ENCODE measurements at places on chromosomes 4 and X. TPM values are rescaled to one million over a fixed set of nuclear protein-coding genes. Genes with fewer than 3 reads are reported as not detected.
A peak's percentile ranks its signal among the peaks of the same experiment; 100 is the strongest.

MXRA5 gene
- 3.9 TPM for total RNA-seq

PCDH18 gene
- total RNA-seq: 44.9 TPM

PPP4R3C gene
- not detected for total RNA-seq

ATP1B4 gene
- not detected for total RNA-seq

IL2 gene
- total RNA-seq: not detected

AKAP4 gene
- not detected for total RNA-seq

OPN1MW3 gene
- total RNA-seq: not detected

GRCh38 chr4:180947425-180947824 is 1295.8 kb upstream of the TENM3 start:
- DNase-seq: no peak
- no peaks in the 10 kb centered on the region for H3K36me3 ChIP-seq
- H3K27me3 ChIP-seq: no peaks in the 10 kb centered on the region
- no peak overlapping the region for H3K4me3 ChIP-seq
- no peaks in the 10 kb centered on the region for H3K4me1 ChIP-seq

DNA sequence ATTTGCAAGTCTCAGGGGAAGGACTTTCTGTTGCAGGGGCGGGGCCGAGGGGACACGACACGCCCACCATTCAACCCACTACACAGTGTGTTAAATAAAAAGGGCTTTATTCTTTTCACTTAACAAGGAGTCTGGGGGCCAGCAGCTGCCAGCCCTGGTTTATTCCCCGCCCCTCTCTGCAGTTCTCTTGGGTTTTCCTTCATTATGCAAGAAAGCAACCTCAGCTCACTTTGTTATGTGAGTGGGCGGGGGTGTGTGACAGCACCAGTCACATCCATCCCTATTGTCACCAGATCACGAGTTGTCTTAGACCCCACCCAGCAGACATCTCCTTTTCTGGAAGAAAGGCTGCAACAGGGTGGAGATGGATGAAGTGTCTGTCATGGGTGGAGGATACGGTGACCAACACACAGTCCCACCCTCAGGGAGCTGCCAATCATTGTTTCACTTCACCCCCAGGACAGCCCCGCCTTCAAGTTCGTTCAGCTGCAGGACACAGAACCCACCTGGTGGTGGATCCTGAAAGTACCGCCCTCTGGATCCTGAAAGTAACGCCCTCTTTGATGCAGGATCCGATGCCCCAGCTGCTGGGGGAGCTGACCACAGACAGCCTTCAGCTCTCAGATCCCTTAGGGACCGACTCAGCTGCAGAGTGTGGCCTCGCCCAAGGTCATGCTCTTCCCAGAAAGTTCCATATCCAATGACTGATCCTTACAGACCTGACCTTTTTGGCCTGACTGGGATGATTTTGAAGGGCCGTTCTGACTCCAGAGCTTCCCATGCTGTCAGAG is 79.6 kb downstream of the SMIM20 start:
- no peak for DNase-seq
- no peak overlapping the region for H3K4me3 ChIP-seq
- H3K36me3 ChIP-seq: no peaks in the 10 kb centered on the region
- no peaks in the 10 kb centered on the region for H3K27me3 ChIP-seq
- H3K27ac ChIP-seq: peak overlapping the region; percentile 18
- peaks cover 7% of the 10 kb centered on the region for H3K4me1 ChIP-seq

GRCh38 chr4:108139089-108139488 is 29.6 kb downstream of the LEF1 start:
- no peaks in the 10 kb centered on the region for H3K27me3 ChIP-seq
- no peaks in the 10 kb centered on the region for H3K4me1 ChIP-seq
- no peaks in the 10 kb centered on the region for H3K36me3 ChIP-seq
- DNase-seq: no peak
- no peak overlapping the region for H3K4me3 ChIP-seq
- no peak overlapping the region for H3K27ac ChIP-seq

GRCh38 chr4:14115106-14115505 is 487.6 kb upstream of the BOD1L1 start:
- no peak overlapping the region for H3K27ac ChIP-seq
- DNase-seq: no peak
- no peak overlapping the region for H3K4me3 ChIP-seq
- no peaks in the 10 kb centered on the region for H3K4me1 ChIP-seq

DNA sequence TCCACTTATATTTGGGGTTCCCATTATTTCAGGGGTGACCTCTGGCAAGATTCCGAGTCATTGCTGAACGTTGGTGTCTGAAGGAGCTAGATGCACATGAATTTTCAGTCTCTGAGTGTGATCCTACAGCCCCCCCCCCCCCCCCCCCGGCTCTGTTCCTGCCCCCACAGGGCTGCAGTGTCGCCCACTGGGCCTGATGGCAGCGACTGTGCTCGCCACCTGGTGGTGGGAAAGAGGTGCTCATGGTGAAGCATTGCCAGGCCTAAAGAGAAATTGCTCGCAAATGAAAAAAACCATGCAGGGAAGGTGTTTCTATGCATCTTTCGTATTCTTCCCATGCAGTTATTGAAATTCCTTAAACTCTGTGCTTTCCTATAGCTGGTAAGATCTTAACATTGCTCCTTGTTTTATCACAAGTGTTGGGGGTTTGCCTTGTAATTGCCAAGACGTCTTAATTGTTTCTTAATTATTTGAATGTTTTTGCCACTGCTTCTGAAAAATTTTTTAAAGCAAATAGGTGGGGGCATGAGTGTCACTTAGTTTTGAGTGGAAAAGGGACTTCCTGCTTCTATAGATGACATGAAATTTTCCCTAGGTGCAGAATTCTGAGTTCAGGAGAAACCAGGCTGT is 63.2 kb downstream of the CLDN22 start:
- peak overlapping the region; percentile 4 for H3K27ac ChIP-seq
- no peaks in the 10 kb centered on the region for H3K27me3 ChIP-seq
- H3K4me3 ChIP-seq: no peak overlapping the region
- peaks cover 71% of the 10 kb centered on the region for H3K36me3 ChIP-seq
- DNase-seq: no peak

DNA sequence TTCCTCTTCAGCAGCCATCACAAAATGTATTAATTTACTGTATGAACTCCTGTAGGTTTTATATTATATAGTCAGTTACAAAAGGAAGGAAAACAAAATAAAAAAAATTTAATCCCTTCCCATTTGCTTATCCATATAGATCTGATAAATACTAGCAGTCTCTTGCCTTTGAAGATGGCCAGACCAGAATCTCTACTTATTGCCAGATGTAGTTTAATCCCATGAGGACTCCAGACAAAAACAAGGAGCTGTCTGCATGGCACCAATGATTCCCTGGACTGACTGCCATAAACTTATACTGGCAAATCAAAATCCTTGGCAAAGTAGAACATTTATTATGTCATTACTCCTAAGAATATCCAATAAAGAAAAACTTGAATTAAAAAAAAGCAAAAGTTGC is 223.3 kb upstream of the MAB21L2 start:
- no peaks in the 10 kb centered on the region for H3K36me3 ChIP-seq
- no peaks in the 10 kb centered on the region for H3K4me1 ChIP-seq
- H3K4me3 ChIP-seq: no peak overlapping the region
- no peak for DNase-seq
- no peak overlapping the region for H3K27ac ChIP-seq
- H3K27me3 ChIP-seq: no peaks in the 10 kb centered on the region

DNA sequence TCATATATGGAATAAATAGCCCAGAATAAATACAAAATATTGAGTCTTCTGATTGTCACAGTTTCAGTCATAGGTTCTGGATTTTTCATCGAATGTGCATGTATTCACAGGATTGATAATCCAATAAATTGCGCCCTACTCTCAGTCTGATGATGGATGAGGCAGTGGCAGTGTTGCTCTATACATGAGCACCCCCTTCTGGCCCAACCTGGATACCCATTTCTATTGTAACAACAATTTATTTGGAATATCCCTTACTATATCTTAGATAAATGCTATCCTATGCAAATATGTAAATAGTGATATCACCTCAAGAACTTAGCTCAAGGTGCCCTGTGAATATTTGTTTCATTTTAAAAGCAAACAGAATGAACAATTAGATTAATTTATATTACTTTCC is 733.7 kb upstream of the PABPC4L start:
- no peaks in the 10 kb centered on the region for H3K4me1 ChIP-seq
- no peaks in the 10 kb centered on the region for H3K27me3 ChIP-seq
- no peaks in the 10 kb centered on the region for H3K36me3 ChIP-seq
- no peak for DNase-seq
- no peak overlapping the region for H3K4me3 ChIP-seq
- H3K27ac ChIP-seq: no peak overlapping the region

- H3K27me3 ChIP-seq: no peaks in the 10 kb centered on the region
- peak; percentile 60 for DNase-seq
- H3K4me1 ChIP-seq: no peaks in the 10 kb centered on the region
- no peak overlapping the region for H3K27ac ChIP-seq
These were observed 335.4 kb downstream of the UNC5C start for GRCh38 chr4:95213366-95213765.

DNA sequence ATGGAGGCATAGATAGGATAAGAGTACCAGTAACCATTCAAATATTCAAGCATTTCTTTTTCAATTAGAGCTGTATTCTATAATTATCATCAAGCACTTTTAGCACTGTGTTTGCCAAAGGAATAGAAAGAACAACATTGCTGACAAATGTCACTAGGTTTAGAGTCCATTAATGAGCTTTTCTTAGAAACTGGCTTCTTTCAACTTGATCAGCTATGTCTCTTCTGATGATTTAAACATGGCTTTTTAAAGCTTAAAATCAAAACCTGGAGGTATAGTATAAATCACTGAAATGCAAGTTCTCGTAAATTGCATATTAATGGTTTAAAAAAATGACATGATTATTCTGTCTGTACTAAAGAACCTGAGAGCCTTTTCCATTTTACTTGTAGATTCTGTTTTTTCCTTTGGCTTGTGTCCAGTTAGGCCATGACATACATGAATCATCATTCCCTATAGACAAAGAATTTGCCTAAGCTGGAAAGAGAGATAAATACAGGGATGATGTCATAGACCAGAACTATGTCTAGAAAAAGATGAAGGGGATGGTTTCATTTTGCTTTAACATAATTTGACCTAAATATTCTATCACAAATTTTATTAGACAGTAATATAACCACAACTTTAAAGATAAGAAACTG is 340.1 kb upstream of the CTSO start:
- H3K27me3 ChIP-seq: no peaks in the 10 kb centered on the region
- no peak overlapping the region for H3K4me3 ChIP-seq
- peaks cover 20% of the 10 kb centered on the region for H3K4me1 ChIP-seq
- DNase-seq: no peak
- H3K27ac ChIP-seq: no peak overlapping the region

- H3K4me1 ChIP-seq: no peaks in the 10 kb centered on the region
- no peak overlapping the region for H3K27ac ChIP-seq
- no peaks in the 10 kb centered on the region for H3K27me3 ChIP-seq
- no peak overlapping the region for H3K4me3 ChIP-seq
- H3K36me3 ChIP-seq: no peaks in the 10 kb centered on the region
These were observed 20.1 kb downstream of the ZNF185 start for GRCh38 chrX:152917656-152918579.

- DNase-seq: peak; percentile 55
- no peaks in the 10 kb centered on the region for H3K27me3 ChIP-seq
- no peak overlapping the region for H3K4me3 ChIP-seq
- peaks cover 27% of the 10 kb centered on the region for H3K4me1 ChIP-seq
- H3K27ac ChIP-seq: no peak overlapping the region
These were observed 69.2 kb downstream of the SORBS2 start for GRCh38 chr4:185742766-185743165.

DNA sequence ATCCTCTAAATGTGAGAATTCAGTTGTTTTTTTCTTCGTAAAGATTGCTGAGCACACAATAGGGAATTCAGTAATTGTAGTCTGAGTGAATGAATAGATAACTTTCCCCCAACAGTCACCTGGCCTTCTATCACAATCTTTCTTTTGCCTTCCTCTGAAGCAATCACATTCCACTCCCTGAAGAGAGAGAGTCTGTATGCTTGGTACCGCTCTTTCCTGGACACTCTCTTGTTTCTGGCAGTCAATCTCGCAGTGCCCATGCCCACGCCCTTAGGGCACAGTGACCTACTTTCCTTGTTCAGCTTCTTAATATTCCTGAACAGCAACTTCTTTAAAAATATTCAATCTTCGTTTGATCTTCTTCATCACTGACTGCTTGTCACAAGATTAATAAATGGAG is 255.9 kb downstream of the ADAMTS3 start:
- H3K36me3 ChIP-seq: no peaks in the 10 kb centered on the region
- DNase-seq: no peak
- peaks cover 42% of the 10 kb centered on the region for H3K4me1 ChIP-seq
- no peaks in the 10 kb centered on the region for H3K27me3 ChIP-seq

GRCh38 chr4:107432451-107432850 is 287.6 kb downstream of the PAPSS1 start:
- no peak for DNase-seq
- H3K27me3 ChIP-seq: no peaks in the 10 kb centered on the region
- no peaks in the 10 kb centered on the region for H3K4me1 ChIP-seq
- H3K36me3 ChIP-seq: no peaks in the 10 kb centered on the region
- H3K4me3 ChIP-seq: no peak overlapping the region
- no peak overlapping the region for H3K27ac ChIP-seq

DNA sequence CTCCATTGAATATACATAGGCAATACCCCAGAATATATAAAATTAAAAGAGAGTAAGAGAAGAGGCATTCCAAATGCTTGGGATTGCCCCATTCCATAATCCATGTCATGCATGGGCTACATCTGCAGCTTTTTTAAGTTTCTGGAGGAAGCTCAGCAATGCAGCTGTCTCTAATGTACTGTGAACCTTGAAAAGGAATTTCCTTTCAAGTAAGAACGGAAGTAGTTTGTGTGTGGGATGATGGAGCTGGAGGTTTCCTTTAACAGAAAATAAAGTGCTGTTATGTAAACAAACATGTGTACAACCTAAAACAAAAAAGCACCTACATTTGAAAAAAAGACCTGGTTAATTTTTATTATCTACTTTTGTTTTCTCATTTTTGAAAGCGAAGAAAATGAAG is 303.5 kb downstream of the BMPR1B start:
- H3K4me1 ChIP-seq: peaks cover 5% of the 10 kb centered on the region
- H3K36me3 ChIP-seq: no peaks in the 10 kb centered on the region
- H3K4me3 ChIP-seq: no peak overlapping the region
- DNase-seq: no peak
- no peak overlapping the region for H3K27ac ChIP-seq

DNA sequence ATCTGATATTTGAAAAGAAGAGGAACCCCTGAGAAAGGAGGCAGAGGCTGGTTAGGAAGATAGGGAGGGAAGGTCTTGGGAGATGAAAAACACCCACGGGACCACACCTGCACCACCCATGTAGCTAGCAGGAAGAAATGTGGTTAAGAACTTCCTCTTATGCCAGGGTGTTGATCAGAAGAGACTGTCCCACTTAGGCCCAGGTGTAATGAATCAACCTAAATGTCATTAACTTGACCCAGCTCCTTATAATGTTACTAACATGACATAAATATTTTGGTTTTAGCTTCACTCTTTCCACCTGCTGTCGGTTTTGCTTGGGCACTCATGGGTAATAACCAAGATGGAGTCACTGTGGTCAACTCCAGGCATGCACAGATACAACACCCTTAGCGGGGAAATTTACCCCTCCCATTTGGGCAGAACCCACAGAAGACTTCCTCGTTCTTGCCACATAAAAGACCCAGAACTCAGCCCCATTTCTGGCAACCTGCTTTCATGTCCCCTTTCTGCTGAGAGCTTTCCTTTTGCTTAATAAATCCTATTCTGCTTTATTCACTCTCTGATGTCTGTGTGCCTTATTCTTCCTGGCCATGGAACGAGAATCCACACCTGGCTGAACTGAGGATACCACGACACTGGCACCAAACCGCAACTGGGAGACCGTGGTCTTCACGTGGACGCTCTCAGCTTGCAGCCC is 46.8 kb downstream of the ZNF141 start:
- H3K27ac ChIP-seq: no peak overlapping the region
- no peaks in the 10 kb centered on the region for H3K4me1 ChIP-seq
- no peaks in the 10 kb centered on the region for H3K27me3 ChIP-seq
- DNase-seq: no peak
- no peak overlapping the region for H3K4me3 ChIP-seq
